ENCODE measurements at places on chromosomes 2 and 18.
A peak's percentile ranks its signal among the peaks of the same experiment; 100 is the strongest.

DNA sequence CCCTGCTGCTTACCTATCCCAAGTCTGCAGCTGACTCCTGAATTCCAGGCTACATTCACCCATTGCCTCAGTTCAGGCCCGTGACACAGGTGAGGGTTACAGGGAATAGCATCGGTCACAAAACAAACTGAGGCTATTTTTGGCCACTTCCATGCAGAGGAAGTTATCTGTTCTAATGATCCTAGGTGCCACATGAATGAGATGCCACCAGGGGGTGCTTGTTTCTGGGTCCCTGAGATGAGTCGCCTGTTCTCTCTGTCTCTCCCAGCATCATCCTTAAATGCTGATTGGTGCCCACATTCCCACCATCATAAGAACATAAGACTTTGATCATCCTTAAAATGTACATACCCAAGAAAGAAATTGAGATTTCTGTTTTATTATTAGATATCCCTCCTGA is 119.0 kb upstream of the CELF4 start:
- no peak for DNase-seq

DNA sequence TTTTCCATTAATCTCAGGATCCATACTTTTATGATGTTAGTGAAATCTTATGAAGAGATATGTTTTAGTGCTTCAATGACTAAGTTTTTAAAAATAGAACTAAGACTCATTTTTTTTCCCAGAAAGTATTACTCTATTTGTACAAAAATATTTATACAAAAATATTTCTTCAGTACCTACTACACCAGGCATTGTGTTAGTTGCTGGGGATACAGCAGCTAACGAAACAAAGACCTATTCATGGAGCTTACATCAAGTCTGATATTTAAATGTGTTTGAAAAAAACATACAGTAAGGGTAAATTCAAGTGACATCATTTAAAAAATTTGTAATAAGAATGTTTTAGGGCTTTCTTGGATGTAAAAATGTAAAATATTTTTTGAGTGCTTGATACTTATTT is 11.6 kb downstream of the VAPA start:
- DNase-seq = no peak

- DNase-seq = peak; percentile 61
Measured at GRCh38 chr2:240595381-240596079, 9.0 kb downstream of the CAPN10 start.

- no peak for DNase-seq
Measured at GRCh38 chr2:28602751-28603639, 107.1 kb downstream of the PLB1 start.

- DNase-seq = no peak
Measured at GRCh38 chr2:129883121-129883520, 96.3 kb upstream of the RAB6C start.

GRCh38 chr2:7444626-7445025 is 527.4 kb downstream of the RNF144A start:
- no peak for DNase-seq

- no peak for DNase-seq
Measured at GRCh38 chr2:219596954-219597551, 604 bp upstream of the STK11IP start.

DNA sequence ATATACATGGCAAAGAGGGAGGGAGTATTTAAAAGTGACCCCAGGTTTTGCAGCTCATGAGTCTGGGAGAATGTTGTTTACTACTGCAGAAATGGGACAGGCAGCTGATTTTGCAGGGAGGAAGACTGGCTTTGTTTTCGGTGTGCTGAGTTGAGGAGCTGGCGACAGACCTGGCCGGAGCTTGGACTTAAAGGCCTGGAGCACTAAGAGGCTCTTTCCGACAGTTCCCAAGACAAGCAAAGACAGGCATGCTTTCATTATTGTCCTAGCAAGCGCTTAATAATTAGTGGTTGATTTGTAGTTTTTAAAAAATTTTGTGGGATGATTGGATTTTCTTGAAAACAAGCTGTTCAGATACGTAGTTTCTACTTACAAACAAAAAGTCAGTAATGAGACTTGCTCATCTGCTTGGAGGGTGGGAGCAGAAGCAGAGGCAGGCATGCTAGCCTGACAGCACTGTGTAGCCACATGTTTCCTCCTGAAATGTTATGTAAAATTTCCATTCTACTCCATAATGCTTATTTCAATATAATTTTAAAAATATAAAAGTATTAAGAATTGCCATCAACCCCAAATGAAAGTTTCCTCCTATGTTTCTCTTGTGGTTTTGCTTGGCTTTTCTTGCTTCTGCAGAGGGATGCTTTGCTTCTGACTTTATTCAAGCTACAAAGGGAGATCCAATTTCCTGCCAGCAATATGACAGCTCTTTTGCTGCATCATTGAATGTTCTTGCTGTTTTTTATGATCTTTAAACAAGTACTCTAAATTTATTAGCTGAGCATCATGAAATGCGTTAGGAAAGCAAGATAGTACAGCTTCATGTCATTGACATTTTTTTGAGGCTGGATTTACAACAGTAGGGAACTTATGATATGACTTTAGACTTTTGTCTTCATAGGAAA is 75.8 kb downstream of the PHLPP1 start:
- no peak for DNase-seq

- no peak for DNase-seq
Measured at GRCh38 chr2:149652926-149653325, 65.4 kb upstream of the MMADHC start.

DNA sequence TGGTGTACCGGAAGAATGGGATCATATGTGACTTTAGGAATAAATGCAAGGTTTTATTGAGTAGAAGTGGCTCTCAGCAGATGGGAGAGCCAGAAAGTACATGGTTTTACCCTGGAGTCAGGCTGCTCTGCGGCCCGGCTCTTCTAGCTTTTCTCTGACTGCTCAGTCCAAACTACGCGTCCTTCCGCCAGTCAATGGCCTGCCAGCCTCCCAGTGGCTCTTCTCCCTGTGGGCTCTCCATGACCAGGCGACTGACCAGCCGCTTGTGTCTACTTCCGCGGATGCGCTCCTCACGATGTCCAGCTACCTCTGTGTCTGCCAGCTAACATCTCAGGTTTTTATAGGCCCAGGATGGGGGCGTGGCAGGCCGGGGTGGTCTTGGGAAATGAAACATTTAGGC is 220.4 kb downstream of the VAPA start:
- no peak for DNase-seq

DNA sequence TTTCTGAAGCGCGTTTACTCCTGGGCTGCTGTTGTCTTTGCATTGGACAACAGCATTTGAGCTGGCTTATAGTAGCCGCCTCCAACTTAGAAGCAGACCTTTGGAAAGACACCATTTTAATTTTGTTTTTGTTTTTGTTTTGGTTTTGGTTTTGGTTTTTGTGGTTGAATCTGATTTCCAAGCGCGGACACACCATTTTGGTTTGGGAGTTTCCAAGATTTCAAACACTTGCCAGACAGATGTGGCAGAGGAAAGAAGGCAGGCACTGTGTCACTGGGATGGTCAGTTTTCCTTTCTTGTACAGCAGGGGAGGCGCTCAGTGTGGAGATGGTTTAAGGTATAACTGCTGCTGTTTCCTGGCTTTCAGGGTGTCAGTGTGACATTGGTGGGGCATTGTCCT is 126.8 kb downstream of the LAMA3 start:
- DNase-seq = no peak

DNA sequence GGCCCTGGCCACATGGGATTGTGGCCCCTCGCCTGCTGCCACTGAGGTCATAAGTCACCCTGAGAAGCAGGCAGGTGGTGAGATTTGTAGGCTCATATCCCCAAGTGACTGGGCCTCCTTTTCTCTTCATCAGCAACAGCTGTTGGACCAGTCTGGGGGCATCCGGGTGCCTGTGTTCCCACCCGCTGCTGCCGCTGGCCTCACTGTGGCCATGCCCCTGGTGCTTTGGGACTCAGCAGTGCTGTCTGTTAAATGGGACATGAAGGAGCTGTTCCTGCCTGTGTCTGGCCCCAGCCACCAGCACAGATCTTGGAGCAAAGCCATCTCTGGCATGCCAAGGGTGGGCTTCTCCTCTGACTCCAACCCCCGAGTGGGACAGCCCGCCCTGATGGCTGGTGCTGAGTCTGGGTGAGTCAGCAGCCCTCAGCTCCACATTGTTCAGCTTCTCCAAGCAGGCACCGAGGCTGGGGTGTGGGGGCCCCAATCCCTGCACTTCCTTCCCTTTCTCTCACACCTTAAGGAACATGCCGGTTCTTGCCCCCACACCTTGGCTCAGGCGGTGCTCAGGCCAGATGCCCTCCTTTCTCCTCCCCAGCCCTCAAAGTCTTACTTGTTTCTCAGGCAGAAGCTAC is 207.9 kb downstream of the GLI2 start:
- DNase-seq = no peak

- no peak for DNase-seq
Measured at GRCh38 chr2:171365232-171365631, 68.6 kb downstream of the METTL8 start.

DNA sequence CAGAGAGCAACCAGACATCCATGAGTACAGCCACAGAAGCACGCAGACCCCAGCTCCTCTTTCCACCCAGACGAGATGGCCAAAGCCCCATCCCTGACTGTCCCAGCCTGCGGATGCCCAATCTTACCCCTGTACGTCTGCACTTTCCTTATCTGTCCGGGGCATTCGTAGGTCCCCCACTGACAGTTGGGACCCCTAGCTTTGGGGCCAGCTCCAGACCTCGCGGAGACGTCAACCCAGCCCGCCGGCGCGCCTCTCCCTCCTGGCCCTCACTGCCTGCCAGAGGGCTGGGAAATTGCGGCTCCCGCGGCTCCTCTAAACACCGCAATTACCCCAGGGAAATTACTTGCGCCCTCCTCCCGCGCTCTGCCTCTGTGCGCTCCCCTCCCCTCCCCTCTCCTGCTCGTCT is 2.3 kb downstream of the ECEL1 start:
- DNase-seq = no peak

- no peak for DNase-seq
Measured at GRCh38 chr2:142725386-142725785, 152.1 kb upstream of the KYNU start.

DNA sequence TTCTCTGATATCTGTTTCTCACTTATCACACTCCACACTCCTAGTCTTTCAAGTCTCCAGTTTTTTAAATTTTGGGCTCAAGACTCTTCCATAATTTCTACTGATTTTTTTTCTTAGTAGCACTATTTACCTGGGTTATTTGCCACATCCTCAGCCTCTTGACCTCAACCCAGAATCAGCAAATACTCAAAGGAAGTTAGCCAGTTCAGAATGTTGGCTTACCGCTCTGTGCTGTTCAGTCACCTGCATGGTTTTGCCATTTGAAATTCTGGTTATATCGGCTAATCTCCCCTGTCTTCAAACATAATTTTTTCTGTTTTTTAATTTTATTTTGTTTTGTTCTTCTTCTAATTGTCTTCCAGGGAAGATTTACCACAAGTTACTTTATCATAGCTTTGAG is 412.6 kb downstream of the PTH2R start:
- DNase-seq = no peak
